Activated naive CD4-positive, alpha-beta T cell treated with anti-CD3 and anti-CD28 coated beads, Interleukin-2, amount 50 U/mL, for 16 hours (primary cell): ENCODE measurements at places on chromosomes 1 and 21.

DNA sequence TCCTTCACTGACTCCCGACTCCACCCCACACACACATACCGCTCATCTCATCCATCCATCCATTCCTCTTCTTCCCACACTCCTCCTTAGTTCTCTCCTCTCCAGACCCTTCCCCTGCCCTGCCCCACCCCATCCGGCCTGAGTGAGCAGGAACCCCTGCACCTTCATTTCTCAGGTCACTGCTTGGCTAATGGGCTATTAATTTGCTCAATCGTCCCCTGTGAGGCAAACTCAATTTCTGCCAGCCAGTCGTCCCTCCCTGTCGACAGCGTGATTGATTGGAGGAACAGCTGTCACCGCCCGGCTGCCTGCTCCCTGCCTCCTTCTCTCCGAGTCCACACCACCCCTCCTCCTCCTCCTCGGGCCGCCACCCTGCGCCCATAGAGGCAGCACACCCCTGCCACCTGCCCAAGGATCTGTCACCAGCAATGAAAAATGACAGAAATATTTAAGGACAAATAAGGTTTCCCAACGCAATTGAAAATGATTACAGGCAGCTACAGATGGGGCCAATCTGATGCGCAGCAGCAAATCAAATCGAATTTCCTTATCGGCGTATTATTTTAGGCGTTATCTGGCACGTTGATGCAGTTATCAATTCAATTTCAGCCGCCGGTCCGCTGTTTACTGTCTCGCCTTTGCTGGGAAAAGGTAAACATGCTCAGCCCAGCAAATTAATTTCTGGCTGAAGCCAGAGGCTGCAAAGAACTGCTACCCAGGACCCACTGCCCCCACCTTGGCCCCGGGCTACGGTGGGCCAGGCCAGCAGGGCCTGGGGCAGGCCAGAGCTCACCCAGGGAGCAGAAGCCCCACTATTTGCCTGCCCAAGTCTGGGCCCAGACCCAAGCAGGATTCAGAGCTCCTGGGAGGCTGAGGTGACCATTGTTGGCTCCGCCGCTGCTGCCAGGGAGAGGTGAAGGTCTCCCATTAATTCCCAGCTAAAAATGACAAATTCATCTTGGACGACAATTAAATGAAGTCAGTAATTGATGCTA is 71.3 kb downstream of the TMEM53 start:
- no peak for DNase-seq

DNA sequence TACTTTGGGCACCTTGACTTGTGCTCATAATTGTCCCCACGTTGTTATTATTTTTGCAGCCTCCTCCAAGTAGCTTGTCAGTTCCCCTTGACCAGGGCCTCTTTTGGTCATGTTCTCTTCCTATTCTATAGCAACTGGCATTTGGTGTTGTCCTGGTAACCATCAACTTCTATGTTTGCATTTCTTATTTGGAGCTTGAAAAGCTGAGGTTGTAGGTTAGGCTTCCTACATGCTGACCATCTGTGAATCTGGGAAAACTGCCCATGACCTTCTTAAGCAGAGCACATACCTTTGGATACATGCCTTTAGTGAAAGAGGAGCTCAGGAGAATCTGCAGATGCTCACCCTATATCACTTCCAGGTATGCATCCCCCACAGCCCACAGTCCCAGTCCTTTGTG is 160.8 kb downstream of the HHAT start:
- no peak for DNase-seq

- DNase-seq = no peak
These were observed at the start of gene OR6N1 for GRCh38 chr1:158771950-158772866. TSS of gene OR6N1 (minus strand) at chr1:158772195. CDS start at chr1:158766682, 5,513 bp downstream.

GRCh38 chr1:16294219-16295212 is 57.5 kb upstream of the CPLANE2 start:
- no peak for DNase-seq

- DNase-seq = no peak
These were observed 19.7 kb downstream of the PTAFR start for GRCh38 chr1:28156821-28157220.

DNA sequence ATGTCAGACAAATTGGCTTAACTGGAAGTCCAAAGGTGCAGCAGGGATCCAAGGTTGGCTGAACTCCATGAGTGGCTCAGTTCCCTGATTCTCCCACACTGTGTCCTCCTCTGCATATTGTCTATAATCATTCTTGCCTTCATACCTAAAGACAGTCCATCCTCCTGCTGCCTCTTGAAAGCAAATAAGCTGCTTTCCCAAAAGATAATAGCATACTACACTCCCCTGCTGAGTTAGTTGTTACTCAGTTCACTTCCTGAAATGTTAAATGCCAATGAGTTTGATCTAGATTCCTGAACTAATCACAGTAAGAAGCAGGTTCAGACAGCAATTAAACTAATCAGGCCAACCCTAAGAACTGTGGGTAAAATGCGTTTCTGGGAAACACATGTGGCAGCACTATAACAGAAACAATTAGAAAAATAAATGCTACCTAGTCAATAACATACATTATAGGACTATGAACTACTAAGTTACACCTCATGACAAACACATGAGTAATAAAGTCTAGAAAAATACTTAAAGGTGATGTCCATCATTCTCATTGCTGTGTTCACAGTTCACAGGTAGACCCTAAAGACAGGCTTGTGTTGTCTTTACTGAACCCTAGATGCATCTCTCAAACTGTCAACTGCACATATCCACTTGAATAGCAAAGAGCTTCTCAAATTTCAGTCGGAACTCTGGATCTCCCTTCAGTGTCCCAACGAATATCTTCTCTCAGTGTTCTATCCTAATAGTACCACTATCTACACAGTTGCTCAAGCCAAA is 50.8 kb upstream of the BOLA1 start:
- DNase-seq = no peak

DNA sequence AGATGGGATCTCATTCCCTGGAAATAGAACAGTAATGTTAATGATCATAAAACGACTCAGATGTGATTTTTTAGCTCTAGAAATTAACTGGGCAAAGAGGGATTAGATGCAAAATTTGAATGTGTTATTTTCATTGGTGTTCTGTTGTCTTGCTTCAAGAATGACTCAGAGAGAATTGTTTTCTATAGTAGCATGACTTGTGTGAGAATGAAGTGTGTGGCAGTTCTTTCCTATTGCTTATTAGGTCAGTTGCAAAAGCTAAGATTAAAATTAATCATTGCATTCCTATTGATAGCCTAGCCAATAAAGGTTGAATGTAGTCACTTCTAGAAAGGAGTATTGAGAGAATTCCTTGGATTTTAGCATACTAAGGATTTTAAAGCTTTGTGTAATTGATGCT is 22.9 kb downstream of the SPEN start:
- no peak for DNase-seq

DNA sequence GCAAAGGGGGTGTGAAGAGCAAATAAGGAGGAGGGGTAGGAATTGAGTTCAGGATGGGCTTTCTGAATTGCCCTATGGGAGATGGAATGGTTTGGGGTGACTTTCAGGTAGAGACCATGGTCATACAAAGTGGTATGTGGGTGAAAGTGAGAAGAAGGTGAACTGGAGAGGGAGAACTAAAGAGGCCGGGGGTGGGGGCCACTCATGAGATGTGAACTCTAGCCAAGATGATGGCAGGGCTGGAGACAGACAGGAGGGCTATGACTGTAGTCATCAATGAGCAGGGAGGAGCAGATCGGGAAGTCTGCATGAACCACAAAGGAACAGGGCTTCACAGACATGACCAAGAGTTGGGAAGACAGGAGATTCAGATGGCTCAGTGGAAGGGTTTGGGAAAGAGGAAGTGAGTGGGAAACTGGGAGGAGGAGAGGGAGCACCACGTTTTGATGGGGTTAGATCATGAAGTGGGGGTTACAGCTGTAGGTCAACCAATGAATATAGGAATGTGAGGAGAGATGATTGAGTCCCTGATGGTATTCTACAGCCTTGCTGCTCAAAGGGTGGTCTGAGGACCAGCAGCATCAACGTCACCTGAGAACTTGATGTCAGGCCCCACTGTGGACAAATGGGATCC is 20.7 kb upstream of the LRRC8D start:
- DNase-seq = no peak

GRCh38 chr1:89171067-89171438 is 4.8 kb downstream of the GBP7 start:
- no peak for DNase-seq

DNA sequence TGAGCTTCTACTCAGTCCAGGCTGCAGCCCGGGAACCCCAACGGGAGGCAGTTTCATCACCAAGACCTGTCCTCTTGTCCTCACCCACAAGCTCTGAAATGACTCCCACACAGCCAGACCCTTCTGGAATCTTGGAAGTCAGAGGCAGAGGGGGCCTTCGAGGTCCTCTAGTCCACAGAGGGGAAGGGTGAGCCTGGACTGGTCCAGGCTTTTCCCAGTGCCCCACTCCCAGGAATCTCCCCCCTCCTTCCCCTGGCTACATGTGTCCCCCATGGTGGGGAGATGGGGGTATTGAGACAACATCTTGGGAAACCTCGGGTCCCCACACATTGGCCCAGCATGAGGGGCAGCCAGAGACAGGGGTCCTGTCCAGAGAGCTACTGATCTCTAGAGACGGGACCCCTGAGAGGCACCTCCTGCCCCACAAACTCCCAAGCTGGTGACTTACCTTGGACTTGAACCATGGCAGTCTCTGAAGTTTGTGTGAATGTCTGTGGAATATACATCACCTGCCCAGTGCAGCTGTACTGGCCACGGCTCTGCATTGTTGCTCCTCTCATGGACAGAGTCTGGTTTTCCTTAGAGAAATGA is 19.4 kb upstream of the SLAMF9 start:
- DNase-seq = no peak

DNA sequence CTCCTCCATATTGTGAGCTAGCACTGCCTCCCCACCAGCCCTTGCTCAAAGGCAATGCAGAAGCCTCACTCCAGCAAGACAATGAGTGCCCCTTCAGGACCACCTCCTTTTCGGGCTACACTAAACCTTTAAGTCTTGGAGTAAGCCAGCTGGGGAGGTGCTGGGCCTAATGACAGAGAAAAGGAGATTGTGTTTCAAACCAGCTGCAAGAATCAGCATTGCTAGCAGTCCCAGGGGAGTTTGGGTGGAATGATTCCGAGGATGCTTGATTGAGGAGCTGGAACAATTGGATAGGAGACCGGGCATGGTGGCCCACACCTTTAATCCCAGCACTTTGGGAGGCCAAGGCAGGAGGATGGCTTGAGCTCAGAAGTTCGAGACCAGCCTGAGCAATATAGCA is 54.1 kb upstream of the GPR37L1 start:
- no peak for DNase-seq

- DNase-seq = no peak
These were observed 124.0 kb downstream of the GPATCH2 start for GRCh38 chr1:217506878-217507277.

DNA sequence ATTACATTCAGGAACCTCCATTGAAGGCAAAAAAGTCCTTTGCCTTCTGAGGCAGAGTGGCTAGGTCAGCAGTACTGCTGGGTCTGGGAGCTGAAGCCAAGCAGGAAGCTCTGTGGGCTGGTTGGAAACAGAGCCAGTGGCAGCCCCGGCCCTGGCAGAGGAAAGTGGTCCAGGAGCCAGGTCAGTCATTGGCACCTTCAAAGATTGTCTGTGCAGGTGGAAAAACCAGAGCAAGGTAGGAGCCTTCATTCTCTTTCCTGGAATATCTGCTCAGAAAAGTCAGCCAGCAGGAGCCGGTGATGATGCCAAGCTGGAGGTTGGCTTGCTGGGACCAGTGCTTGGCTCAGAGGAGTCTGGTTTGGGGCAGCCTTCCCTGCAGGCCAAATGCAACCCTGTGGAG is 12.5 kb upstream of the DISP3 start:
- DNase-seq = no peak

DNA sequence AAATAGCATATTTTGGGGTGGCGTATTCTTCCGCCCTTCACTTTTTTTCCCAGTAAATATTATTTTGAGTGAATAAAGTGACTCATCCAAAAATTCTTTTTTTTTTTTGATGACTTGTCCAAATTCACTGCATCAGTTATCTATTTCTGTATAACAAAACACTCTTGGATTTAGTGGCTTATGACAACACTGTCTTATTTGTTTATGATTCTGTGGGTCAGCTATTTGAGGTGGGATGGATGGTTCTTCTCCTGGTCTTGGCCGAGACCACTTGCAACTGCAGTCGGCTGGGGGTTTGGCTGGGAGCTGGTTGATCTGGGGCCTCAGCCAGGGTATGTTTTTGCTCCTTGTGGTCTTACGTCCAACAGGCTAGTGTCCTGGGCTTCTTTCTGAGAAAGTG is 39.9 kb upstream of the SRSF10 start:
- DNase-seq = no peak

- no peak for DNase-seq
These were observed 46.9 kb downstream of the S100B start for GRCh38 chr21:46557919-46558392.

DNA sequence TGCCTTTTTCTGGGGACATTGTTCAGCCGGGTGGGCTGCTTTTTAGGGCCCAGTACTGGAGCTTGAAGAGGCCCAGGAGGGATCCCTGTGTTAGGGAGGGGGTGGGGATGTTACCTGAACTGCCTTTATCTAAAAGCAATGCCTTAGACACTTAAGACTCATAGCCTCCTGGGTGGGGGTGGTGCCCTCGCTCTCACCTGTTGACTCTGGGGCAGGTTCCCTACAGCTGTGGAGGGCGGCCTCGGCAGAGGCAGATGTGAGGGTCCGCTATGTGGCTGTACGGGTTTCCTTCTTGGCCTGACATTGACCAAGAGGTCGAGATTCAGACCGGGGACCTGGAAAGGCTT is 716 bp downstream of the INAVA start:
- DNase-seq = no peak

DNA sequence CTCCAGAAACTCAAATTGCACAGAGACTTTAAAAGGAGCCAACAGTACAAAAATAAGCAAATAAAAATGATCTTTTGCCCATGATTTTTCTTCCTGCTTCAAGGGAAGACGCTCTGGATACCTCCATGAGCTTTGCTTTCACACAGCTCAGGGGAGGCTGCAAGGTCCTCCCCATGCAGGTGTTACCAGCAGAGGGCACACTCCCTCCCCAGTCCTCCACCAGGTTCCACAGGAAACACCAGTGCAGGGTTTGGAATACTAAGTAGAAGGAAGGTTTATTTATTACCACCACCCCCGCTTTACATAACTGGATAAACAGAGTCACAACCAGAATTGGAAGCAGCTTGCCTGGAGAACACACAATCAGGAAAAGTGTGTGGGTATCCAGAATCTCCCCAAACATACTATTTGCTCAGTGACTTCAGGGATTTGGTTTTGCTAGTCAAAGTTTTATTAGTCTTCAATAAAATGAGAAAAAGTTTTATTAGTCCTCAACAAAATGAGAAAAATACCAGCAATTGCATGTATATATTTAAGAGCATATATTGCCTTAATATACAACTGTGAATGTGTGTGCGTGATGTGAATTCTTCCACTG is 37.3 kb downstream of the HSD3B1 start:
- DNase-seq = no peak

GRCh38 chr1:84859866-84860265 is 33.1 kb downstream of the LPAR3 start:
- no peak for DNase-seq

DNA sequence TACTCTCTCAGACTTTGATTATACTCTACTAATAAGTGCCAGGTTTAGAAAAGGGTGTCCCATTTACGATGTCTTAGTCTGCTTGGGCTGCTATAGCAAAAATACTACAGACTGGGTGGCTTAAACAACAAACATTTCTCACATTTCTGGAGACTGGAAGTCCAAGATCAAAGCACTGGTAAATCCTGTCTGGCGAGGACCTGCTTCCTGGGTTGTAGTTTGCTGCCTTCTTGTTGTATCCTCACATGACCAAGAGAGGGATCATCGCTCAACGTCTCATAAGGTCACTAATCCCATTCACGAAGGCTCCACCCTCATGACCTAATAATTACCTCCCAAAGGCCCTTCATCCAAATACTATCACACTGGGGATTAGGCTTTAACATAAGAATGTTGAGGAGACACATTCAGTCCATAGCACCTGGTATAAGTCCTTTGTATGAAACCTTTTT is 12.0 kb downstream of the PRDX6 start:
- no peak for DNase-seq
